Left colon (tissue), 2 donors: ENCODE measurements at places on chromosomes 4 and X. TPM values are rescaled to one million over a fixed set of nuclear protein-coding genes. Genes with fewer than 3 reads are reported as not detected.

GRCh38 chr4:127214931-127215330 is 417.8 kb upstream of the INTU start:
- no peak for DNase-seq

DNA sequence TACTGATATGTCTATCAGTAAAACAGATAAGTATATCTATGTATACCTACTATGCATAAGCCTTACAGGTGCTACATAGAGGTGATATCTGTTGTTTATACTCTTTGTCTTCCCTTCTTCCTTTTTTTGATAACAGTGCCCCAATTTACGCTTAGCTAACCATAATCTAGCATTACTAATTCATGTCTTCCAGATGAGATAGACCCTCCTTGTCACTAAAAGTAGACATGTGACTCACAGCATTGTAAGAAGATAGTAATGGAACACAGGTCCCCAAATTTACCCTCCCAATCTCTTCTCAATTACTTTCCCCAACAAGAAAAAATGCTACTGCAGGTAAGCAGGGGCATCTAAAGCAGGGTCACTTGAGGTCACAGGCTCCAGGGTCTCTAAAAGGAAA is 7.9 kb upstream of the NFKB1 start:
- DNase-seq = no peak

DNA sequence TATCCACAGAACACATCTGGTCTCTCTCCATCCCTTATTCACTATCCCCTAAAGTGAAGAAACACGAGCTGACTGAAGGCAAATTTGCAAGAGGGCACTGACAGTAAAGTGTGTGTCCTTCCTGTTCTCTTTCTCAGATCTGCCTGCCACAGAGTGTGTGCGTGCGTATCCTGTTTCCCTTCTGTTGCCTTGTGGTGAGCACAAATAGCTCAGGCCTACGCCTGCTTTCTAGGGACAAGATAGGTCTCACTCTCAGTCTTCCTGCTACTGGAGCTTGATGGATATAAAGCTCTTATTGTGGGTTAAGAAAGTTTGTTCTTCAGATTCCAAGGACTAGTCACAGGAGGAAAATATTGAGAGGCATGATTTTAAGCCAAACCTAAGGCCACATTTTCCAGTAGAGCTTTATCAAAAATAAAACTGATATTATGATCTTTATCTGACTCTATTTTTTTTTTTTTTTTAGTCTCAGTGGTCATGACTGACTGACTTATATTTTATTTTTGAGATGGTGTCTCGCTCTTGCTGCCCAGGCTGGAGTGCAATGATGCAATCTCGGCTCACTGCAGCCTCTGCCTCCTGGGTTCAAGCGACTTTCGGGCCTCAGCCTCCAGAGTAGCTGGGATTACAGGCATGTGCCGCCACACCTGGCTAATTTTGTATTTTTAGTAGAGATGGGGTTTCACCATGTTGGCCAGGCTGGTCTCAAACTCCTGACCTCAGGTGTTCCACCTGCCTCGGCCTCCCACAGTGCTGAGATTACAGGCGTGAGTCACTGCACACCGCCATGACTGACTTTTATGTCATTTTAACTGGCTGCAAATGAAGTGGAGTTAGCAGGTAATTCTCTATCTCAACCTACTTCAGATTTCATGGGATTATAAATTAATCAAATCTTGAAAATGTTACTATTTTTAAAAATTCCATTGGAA is 140.3 kb upstream of the SH3RF1 start:
- no peak for DNase-seq

- no peak for DNase-seq
Measured at GRCh38 chrX:109533005-109533404, 3.6 kb upstream of the NXT2 start.

The WDR1 gene
- total RNA-seq = 457 TPM
